ENCODE measurements at places on chromosomes 1 and 21. TPM values are rescaled to one million over a fixed set of nuclear protein-coding genes. Genes with fewer than 3 reads are reported as not detected.
A peak's percentile ranks its signal among the peaks of the same experiment; 100 is the strongest.

GRCh38 chr21:33089395-33090119 lies 19.6 kb downstream of the OLIG1 start:
- DNase-seq, result no peak

- DNase-seq, result no peak
Observed at GRCh38 chr1:117879284-117879683, 50.1 kb downstream of the GDAP2 start.

DNA sequence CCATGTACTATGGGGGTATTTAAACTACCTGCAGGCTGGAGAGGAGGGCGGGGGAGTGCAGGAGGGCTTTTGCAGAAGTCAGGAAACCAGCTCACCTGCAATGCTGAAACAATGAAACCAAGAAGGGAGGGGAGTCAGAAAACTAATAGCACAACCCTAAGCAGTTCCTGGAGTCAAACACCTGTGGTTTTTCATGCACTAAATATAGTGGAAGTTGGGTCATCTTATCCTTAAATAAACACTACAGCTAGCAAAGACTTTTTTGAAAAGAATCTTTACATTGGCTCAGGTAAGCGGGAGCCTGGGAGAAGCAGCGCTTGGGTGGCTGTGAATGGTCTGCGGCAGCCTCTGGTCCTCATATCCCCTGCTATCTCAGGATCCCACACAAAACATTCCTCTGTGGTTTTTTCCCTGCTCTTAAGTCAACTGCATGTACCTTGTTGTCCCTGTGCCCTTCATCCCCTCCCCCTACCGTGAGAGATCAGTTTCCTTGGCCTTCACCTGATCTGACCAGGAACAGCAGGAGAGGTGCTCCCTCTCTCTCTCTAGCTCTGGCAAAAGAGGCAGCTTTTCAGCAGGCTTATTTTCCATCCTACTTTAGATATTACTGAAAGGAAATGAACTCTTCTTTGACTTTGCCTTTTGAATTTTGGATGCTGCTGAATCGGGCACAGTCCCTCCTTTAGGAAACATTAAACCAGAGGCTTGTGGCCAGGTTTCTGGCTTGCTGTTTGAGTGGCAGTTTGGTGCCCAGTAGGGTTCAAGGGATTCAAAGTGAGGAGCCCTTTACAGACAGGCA lies 26.6 kb downstream of the TENT5C start:
- DNase-seq, result no peak

DNA sequence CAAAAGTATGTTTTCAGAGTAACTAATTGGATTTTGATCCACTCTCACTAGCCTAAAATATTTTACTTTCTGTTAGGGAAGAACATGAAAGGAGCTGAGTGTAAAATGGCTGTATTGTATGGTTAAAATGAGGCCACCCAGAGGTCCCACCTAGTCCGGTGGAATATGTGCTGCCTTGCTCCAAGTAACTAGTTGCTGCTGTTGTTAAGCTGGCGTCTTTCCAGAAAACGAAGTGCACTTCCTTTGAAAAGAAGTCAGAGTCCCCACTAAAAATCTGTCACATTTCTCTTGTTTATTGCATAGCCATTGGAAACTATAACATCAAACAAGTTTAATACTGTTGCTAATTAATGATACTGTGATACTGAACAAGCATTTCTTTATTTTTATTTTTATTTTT lies 3.2 kb downstream of the SLC25A33 start:
- no peak for DNase-seq

DNA sequence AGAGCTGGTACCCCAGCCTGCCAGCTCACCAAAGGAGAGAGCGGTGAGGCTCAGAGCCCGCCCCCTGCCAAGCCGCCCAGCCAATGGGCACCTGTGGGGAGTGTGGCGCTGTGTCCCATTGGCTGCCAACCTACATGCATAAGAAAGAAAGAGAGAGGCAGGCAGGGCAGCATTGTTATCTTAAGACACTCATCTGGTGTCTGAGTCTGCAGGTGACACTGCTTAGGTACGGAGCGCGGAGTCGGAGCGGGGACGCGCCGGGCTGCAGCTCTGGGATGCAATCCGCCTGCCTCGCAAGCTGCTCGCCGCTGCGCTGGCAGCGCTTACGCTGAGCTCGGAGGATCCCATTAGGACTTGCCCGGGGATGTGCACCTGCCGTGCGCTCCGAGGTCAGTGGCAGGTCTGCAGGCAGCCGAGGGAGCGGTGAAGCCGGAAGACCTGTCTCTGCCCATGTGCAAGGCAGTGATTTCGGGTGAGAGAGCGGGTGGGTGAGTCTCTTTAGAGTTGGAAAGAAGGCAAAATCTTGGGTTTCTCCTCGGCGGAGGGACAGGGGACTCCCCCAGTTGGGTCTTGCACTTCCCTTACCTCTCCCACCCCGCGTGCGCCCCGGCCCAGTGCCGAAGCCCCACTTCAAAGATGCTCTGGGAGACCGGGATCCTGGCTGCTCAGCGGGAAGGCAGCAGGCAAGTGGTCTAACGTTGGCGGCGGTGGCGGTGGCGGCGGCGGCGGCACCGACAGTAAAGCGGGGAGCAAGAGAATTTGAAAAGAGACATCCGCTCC lies at the start of gene BRINP2:
TSS of gene BRINP2 (plus strand) at position 203 of the 780 bp plus-strand sequence. CDS start 58,919 bp downstream, outside the sequence.
- peak; percentile 34 for DNase-seq

DNA sequence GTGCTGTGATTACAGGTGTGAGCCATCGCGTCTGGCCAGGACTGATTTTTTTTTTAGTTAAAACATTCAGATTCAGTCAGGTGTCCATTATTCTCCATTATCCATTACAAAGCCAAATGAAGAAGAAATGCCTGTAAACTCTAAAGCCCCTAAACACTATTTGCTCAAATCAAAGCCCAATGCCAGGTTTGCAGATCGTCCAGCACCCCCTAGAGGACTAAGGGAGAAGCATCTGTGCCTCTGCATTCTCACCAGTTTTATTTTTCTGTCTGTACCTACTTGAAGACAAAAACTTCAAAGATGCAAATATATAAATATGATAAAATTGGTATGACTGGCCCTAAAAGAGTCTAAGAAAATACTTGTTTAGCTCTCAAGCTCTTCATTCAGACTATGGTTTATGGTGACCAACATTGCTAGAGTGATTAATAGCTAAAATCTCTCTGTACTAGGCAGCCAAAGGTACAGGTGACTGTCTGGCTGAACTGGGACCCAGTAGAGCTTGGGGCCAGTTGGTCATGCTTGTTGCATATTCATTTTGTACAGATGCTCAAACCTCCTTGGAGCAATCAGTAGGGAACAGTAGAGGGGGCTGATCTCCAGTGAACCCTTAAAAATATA lies 138.4 kb downstream of the SYT2 start:
- no peak for DNase-seq

Gene PPFIA4
- total RNA-seq, result 7.0 TPM

Gene PTGFRN
- total RNA-seq, result 93.6 TPM

Gene OR2T29
- not detected for total RNA-seq
